ENCODE measurements at places on chromosomes 2 and 18.

GRCh38 chr2:63614983-63615945, 26.5 kb downstream of the MDH1 start:
- no peak for DNase-seq

GRCh38 chr2:169732583-169733358, 861 bp upstream of the KLHL23 start:
- no peak for DNase-seq

DNA sequence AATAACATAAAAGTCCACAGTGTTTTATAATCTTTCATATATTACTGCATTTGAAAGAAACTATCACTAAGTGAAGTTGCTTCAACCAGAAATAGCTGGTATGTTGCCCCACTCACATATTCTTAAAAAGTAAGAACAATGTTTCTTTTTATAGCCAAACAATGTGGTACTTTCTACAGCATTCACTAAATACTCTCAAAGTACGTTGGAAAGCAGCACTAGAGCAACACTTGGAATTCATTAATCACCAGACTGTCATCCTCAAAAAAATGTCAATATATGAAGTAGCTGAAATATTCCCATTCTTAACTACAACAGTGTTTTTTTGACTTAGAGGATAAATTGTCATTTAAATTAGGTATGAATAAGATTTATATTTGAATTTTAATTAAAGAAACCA, 32.8 kb downstream of the COBLL1 start:
- no peak for DNase-seq

GRCh38 chr18:13316063-13316462, 97.5 kb downstream of the LDLRAD4 start:
- DNase-seq: no peak

DNA sequence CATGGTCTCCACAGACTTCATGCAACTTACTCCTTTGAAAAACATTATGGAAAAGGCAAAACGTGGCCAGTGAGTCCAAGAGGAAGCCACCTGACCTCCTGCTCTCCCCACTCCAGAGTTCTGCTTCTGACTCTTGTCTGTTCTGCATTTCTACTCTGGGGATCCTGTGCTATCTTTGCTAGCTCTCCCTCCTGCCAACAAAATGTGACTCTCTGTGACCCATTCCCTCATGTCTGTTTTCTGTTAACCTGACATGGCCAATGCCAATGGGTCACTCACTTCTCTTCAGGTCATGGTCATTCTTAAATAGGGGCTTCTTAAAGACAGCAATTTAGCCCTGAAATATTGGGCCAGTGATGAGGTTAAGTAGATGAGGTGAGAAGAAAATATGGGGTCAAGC, 210.3 kb downstream of the CDH20 start:
- DNase-seq: no peak

GRCh38 chr18:36809590-36810381, 19.0 kb downstream of the TPGS2 start:
- peak; percentile 27 for DNase-seq

DNA sequence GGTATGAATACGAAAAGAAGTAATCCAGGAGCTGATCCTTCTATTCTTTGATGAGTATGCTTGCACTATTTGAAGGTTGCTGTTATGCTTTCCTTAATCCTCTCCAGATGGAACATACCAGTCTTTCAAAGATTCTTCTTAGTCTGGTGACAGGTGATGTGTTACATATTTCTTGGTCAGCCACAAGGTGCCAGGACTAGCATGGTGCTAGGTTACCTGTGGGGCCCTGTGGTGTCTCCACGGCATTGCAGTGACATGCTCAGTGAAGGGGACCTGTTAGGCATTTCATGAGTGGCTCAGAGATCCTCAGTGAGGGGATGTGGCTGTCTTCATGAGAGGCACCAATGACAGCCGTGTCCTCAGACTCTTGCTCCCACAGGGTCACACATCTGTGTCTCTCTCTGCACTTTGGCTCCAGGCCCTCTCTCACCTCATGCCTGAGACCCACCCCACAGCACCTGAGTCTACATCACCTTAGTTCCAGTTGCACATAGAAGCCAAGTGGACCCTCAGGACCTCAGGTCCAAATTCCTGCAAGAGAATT, 13.1 kb upstream of the RAB31 start:
- no peak for DNase-seq

DNA sequence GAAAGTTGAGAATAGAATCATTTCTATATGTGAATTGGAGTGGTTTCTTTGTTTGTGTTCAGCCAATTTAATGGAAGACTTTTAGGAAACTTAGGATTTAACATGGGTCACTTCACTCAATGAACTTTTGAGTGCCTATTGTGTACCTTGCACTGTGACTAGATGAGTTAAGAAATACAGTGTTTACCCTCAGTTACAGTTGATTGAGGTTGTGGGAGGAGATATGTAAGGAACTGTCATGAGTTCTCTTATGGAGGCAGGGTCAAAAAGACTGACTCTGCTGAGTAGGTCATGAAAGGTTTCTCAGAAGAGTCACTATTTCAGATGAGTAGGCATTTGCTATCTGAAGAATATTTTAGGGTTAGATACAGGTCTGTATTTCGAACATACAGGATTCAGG, 98.6 kb downstream of the RAB3GAP1 start:
- no peak for DNase-seq

DNA sequence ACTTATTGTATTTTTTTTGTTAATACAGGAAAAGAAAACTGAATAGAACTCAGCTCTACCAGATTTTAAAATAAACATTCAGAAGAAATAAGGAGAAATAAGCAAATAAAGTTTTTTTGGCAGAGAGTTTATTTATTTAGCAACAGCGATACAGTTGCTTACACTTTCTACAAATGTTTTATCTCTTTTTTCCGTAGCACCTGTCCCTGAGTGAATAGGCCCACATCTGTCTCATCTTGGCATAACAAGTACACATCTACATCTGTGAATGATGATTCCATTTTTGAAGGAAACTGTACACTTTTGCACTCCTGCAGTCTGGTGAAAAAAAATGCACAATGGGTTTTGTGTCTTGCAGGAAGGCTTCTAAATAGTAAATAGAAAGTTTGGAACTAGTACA, 783.6 kb upstream of the ZEB2 start:
- no peak for DNase-seq

GRCh38 chr18:48550101-48550729, 11.4 kb downstream of the CTIF start:
- DNase-seq: no peak

- no peak for DNase-seq
Observed at GRCh38 chr18:38427234-38427633, 861.6 kb upstream of the CELF4 start.

DNA sequence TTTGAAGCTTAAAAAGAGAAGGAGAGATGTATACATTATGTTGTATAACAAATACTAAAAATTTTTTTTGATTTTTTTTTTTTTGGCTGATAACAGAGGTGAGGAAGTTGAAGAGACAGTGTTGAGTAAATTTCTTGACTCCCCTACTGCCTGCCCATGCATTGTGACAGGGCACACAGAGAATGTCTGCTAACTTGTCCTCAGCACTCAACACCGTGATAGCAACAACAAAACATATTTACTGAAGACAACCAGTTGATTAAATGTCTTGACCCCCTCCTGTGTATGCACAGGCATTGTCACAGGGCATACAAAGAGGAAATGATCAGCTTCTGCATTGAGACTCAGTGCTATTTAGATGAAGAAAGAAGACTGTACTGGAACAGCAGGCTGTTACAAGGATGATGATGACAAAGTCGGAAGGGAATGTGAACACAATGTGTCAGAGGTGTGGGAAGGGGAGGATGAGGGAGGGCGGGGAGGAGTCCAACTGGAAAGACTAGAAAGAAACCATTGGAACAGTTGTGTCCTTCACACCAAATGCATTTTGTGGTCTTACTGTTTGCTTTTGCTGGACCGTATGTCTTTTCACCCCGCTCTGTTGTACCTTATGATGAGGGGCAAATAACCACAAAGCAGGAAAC, 89.5 kb downstream of the CERS6 start:
- no peak for DNase-seq

GRCh38 chr2:64929333-64929732, 59.9 kb upstream of the SLC1A4 start:
- DNase-seq: no peak

- peak; percentile 53 for DNase-seq
Observed at GRCh38 chr18:49967171-49967570, 153.8 kb upstream of the ACAA2 start.

DNA sequence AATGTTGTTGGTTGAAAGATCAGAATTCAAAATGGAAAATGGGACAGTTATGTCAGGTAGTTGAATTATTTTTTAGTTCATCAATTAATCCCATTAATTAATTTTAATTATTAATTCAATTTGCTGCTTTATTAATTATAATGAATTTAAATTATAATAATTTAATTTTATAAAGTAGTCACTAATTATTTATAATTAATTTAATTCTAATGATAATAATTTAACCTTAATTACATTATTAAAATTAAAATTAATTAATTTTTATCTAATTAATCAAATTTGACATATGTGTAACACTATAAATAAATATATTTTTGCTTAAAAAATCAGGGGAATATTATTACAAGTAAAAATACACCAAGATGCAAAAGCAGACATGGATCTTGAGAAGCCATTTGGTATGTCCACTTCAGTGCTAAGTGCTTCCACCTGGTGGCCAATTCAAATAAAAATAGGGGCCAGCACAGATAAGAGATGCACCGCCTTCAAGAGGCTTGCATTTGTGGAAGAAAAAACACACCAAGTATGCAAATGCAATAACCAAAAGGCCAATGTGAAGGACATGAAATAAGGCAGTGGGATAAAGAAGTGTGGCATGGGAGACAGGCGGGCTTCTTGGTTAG, 73.2 kb downstream of the MBP start:
- no peak for DNase-seq

GRCh38 chr18:59744271-59744721, 47.1 kb upstream of the CCBE1 start:
- no peak for DNase-seq

- DNase-seq: no peak
Observed at GRCh38 chr2:69668598-69668997, 25.1 kb upstream of the AAK1 start.

DNA sequence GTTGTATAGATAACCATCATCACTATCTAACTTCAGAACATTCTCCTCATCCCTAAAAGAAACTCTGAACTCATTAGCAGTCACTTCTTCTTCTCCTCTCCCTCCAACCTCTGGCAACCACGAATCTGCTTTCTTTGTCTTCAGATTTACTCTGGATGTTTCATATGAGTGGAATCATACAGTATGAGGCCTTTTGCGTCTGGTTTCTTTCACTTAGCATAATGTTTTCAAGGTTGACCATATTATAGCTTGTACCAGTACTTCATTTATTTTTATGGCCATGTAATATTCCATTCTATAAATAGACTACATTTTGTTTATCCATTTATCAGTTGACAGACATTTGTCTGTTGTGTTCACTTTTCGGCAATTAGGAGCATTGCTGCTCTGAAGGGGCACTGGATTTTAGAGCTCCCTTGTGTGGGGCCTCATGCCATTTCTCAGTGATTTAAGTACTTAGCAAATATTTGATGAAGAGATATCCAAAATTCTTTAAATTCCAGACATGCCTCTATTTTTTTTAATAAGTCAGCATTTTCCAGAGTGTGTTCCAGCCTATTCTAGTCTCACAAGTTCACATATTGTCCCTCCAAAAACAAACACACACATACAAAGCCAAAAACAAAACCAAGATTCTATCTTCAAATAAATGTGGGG, 22.5 kb upstream of the MAP3K20 start:
- DNase-seq: no peak

DNA sequence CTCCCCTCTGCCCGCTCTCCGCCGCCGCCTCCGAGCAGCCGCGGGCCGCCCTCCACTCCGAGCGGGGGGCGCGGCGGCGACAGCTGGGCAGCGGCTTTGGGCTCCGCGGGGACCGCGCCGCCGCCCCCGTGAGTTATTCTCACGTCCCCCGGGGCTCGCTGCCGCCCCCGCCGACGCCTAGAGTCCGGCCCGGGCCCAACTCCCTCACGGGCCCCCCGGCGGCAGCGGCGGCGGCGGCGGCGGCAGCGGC, 645 bp downstream of the MIB1 start:
- no peak for DNase-seq

DNA sequence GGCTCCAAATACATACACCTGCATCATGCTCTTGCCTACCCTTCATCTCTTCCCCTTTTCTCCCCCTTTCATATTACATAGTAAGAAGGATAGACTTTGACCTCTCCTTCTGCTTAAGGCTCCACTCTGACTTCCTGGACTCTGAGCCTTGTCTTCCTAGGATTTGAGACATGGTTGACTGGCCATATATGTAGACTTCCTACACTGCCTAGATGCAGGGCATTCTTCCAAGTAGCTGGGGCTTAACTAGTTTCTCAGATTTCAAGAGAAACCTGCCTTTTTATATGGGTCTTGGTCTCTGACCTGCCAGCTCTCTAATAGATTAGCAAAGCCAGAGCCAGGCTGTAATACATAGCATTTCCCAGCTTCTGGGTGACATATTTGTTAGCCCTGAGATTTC, 35.4 kb upstream of the CYP26B1 start:
- no peak for DNase-seq

DNA sequence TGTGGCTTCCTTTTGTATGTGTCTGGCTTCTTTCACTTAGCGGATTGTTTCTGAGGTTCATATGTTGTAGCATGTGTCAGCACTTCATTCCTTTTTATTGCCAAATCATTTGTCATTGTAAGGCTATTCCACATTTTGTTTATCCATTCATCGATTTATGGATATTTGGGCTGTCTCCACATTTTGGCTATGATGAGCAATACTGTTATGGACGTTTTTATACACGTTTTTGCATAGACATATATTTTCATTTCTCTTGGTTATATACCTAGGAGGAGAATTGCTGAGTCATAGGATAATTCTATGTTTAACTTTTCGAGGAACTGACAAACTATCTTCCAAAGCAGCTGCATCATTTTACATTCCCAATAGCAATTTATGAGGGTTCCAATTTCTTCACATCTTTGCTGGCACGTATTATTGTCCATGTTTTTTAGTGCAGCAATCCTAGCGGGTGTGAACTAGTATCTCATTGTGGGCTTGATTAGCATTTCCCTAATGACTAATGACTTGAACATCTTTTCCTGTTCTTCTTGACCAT, 48.1 kb upstream of the TBC1D8 start:
- DNase-seq: no peak

DNA sequence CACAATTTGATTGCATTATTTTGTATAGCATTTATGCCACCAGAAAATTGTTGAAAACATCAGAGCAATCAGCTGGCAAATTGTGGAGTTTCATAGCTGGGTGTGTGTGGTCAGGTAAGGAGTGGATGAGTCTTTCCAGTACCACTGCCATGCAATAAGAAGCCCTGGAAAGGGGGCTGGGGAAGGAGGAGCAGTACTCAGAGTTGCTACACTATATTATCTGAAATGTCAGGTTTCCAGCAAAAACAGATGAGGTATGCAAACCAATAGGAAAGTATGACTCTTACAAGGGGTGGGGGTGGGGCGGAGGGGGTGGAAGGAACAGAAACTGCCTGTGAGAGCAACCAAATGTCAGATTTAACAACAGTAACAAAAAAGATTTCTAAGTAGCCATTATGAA, 112.2 kb downstream of the SOS1 start:
- no peak for DNase-seq

DNA sequence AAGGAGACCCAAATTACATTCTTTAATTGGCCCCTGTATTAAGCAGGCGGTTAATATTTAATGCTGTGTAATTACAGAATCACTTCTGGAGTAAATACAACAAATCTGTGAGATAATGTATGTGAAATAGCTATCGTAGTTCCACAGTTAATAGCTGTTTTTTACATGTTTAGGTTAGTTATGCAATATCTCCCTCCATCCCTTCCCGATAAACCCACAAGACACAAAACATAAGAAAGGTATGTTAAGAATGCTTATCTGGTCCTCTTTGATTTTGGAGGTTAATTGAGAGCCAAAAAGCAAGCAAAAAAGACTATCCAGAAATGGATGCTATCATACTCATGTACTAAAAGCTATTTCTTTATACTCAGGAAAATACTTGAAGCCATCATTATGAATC, 49.1 kb downstream of the ZNF638 start:
- DNase-seq: no peak

Measured in GM12878 (cell line).